Skeletal muscle tissue (tissue), 5 donors: ENCODE measurements at places on chromosomes 7 and 10. TPM values are rescaled to one million over a fixed set of nuclear protein-coding genes. Genes with fewer than 3 reads are reported as not detected.

The MUC3A gene
- not detected for total RNA-seq

The UCN3 gene
- total RNA-seq = not detected

The SPDYE2B gene
- not detected for total RNA-seq

The ANKRD26 gene
- 13.6 TPM for total RNA-seq

The WNT16 gene
- total RNA-seq = 1.0 TPM

The PCDH15 gene
- 0.52 TPM for total RNA-seq

The LHFPL3 gene
- not detected for total RNA-seq

The CALCR gene
- total RNA-seq = 5.2 TPM

The DNAJC12 gene
- total RNA-seq = 3.1 TPM

The ZNF32 gene
- 50.1 TPM for total RNA-seq

The CRCP gene
- 26.6 TPM for total RNA-seq

The ZCCHC24 gene
- 20.9 TPM for total RNA-seq

The SSBP1 gene
- total RNA-seq = 101 TPM

The NEUROD6 gene
- not detected for total RNA-seq

The OPN1SW gene
- not detected for total RNA-seq

The MNX1 gene
- not detected for total RNA-seq

The SORCS3 gene
- 0.52 TPM for total RNA-seq

The DLX5 gene
- total RNA-seq = not detected

The PNLIPRP2 gene
- total RNA-seq = not detected

The WEE2 gene
- total RNA-seq = not detected

The PAX4 gene
- total RNA-seq = not detected

The KDM7A gene
- 8.4 TPM for total RNA-seq

The ATOH7 gene
- not detected for total RNA-seq

The MAP3K8 gene
- 16.7 TPM for total RNA-seq

The MICALL2 gene
- 3.1 TPM for total RNA-seq

The CALHM1 gene
- not detected for total RNA-seq

The TWNK gene
- 4.2 TPM for total RNA-seq

The LRRC4 gene
- 1.0 TPM for total RNA-seq

The SOSTDC1 gene
- 8.4 TPM for total RNA-seq

The TBXAS1 gene
- 9.9 TPM for total RNA-seq

The PRXL2A gene
- total RNA-seq = 19.3 TPM

The GOLGA7B gene
- not detected for total RNA-seq

The CHST15 gene
- 19.3 TPM for total RNA-seq

The AS3MT gene
- total RNA-seq = 6.8 TPM

The FAM221A gene
- 0.52 TPM for total RNA-seq

The NT5C3A gene
- 31.3 TPM for total RNA-seq

The SLC18A3 gene
- total RNA-seq = not detected

The TOMM7 gene
- 414 TPM for total RNA-seq

The HYAL4 gene
- total RNA-seq = under 0.01 TPM

The CPEB3 gene
- 3.1 TPM for total RNA-seq

The ANK3 gene
- 110 TPM for total RNA-seq

The STEAP4 gene
- total RNA-seq = 3.7 TPM

The PKD2L1 gene
- not detected for total RNA-seq

The PDAP1 gene
- total RNA-seq = 10.4 TPM

The COPS6 gene
- 57.4 TPM for total RNA-seq

The IRF5 gene
- total RNA-seq = 2.6 TPM

The NANOS1 gene
- 2.6 TPM for total RNA-seq

The TYSND1 gene
- total RNA-seq = 4.7 TPM

The CYP26A1 gene
- total RNA-seq = 0.52 TPM

The GRID1 gene
- total RNA-seq = 2.1 TPM

The LIPM gene
- total RNA-seq = under 0.01 TPM

The CH25H gene
- total RNA-seq = under 0.01 TPM

The GNAI1 gene
- 25.6 TPM for total RNA-seq

The MYPN gene
- total RNA-seq = 57.4 TPM

The DGKB gene
- total RNA-seq = 2.1 TPM

The PPRC1 gene
- total RNA-seq = 7.3 TPM
